GM12865 (cell line): ENCODE measurements at places on chromosomes 7 and 10.

DNA sequence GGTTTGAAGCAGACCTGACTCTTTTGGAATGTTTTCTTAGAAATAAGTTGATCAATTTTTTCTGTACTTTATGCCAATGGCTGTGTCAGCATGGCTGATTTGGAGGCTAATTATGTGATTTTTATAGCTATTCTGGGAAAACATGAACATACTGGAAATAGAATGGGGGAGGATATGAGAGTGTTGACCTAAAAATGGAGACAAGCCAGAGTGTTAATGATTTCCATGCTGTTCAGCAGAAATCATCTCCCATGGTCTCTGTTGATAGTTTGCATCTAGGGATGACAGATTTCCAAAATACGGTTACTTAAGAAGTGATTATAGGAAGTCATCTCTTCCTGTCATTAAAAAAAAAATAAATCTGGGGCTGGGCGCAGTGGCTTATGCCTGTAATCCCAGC, 32.7 kb upstream of the DMTF1 start:
- no peak for DNase-seq

DNA sequence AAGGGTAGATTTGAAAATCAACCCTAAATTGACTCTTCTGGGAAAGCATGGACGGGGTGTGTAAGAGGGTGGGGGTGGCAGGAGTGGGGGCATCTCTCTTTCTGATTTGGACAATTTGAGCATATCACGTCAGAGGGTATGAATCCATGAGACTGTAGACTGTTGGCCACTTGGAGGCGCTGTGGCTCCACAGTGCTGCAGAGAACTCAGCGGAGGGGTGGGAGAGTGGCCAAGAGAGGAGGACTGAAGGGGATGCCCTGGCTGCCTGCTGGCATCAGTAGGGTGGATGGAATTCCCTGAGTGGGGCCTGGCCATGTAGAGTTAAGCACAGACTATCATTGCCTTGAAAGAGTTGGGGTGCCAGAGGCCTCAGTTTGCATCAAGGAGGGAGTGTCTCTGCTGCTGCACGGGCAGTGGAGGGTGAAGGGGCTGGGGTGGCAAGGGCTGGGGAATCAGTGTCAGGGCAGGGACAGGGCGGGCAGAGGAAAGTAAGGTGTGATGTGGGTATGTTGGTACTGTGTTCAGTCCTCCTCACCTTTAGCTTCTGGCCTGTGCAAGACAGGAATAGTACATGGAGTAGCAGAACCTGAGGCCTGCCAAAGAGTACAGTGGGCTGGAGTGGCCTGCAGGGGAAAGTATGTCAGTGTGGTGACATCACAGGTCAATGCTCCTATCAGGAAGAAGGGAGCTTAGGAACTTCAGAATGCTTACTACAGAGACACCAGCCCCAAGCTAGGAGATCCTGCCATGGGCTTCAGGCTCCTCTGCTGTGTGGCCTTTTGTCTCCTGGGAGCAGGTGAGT, 133.5 kb upstream of the PRSS58 start:
- peak; percentile 20 for DNase-seq

GRCh38 chr7:33809228-33809627, 96.1 kb upstream of the BMPER start:
- DNase-seq, result no peak

- DNase-seq, result no peak
Measured at GRCh38 chr10:60082744-60083344, 176.5 kb upstream of the CCDC6 start.

DNA sequence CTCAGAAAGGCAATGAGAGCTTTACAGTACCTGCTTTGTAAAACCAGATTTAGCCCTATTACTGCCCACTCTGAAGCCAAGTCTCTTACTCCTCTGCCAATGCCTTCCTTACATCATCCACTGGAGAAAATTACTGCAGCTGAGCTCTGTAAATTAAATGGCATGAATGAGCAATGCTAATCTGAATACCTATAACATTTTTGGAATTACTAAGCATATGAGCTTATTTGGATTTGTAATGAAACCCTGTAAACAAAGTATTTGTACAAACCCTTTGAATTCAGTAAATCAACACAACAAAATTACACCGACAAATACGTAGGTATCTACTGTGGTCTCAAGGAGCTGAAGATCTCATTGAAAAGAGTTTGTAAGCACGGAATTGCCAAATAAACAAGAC, 12.1 kb upstream of the CCNY start:
- no peak for DNase-seq

- DNase-seq, result peak; percentile 5
Measured at GRCh38 chr10:16518822-16519221, 2.9 kb downstream of the C1QL3 start.

GRCh38 chr7:149210551-149210950, 15.2 kb downstream of the ZNF282 start:
- DNase-seq, result no peak

DNA sequence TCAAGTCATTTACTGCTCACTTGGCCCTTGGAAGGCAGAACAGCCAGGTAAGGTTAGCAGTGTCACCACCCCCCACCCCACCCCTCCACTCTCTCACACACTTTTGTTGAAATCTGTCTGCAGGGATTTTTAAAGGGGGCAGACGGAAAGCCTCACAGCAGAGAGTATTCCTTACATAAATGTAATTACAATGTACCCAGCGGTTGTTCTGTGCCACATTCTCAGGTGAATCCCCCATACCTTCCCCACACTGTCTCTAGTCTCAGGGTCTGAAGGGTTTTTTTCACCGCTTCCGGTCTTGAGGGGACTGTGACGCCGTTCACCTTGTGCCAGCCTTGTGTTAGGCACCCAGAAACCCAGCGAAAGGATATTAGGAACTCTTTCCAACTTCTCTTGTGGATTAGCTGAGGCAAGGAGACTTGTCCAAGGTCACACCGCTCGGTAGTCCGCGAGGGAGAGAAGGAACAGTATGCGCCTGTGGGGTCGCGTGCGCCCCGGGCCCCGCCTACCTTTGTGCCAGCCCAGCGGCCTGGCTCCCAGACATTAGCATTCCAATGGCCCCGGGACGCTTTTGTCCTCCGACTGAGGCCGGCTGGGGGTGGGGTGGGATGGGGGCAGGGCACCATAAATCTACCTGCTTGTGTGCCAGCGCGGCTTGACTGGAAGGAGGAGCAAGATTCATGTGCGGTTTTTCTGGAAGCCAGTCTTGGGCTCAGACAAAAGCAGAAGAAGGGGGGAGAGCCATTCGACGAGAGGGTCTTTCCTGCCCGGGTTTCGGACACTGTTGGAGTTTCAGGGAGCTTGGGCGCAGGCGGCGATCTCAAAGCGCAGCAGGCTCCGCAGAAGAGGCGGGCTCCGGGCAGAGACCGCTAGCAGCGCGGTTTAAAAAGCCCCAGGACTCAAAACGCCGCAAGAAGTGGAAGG, 4.5 kb downstream of the NEUROG3 start:
- no peak for DNase-seq

DNA sequence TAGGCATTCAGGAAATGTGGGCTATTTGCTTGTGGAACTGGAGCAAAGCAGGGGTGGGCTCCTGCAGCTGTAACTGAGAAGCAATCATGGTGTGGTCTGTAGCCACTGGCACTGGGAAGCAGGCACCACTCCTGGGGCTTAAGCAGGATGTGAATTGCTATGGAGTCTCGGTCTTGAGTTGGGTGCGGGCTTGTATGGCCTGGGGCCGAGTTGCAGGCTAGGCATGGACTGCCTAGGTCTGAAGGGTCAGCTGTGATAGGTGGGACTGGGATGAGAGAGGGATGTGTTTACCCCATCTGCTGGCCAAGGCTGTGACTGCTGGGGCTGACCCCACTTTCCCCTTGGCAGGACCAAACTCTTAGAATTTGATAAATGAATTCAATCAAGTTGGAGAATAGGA, 43.0 kb downstream of the ADCY1 start:
- DNase-seq, result no peak

- peak; percentile 88 for DNase-seq
Measured at GRCh38 chr10:89367529-89367928, 10.3 kb upstream of the IFIT1B start.

- no peak for DNase-seq
Measured at GRCh38 chr10:71565284-71566000, 154.1 kb downstream of the C10orf105 start.

DNA sequence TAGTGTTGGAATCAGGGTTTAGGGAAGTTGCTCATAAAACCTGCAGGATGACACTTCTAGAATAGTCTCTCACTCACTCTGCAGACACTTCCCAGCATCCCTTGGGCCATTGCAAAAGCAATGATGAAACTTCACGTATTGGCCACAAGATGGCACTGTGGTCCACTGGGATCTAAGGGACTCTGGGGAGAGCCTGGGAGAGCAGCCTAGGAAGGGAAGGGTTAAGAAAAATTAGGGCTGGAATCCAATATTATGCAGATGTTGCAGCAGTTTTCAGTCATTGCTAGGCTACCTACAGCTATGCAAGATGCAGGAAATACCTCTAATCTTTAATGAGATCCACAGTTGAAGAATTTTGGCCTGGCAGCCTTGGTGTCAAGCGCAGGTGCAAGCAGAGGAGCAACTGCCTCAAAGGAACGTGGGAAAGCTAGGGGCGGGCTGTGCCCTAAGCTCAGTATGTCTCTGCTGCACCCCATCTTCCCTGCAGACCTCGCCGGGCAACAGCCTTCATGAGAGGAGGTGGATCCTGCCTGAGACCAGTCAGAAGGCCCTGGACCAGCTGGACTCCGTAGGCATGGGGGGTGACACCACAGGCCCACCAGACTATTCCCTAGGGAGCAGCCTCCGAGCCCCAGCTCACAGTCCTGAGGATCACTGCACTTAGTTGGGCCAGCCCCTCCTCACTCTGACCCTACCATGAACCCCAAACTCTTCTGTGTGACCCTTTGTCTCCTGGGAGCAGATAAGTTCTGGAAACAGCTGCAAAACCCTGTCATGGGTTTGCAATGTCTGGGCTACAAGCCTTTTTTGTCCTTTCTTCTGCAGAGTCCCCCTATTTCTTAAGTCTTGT, 127.9 kb upstream of the PRSS58 start:
- DNase-seq, result peak; percentile 63

DNA sequence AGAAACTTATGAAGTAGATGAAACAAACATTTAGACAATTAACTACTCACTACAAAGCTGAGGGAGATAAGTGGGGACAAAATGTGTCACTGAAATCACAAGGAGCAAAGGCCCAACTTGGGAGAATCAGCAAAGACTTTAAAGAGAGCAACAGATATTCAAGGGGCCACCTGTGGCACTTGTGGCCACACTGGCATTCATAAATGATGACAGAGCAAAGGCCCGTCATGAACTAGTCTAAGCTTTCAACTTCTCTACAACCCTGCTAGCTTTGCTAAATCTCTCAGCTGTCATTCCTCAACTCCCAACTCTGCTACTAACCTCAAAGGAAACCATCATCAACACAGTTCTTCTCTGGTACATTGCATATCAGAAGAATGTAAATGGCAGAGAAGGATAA, 178.4 kb downstream of the CPEB3 start:
- no peak for DNase-seq

- no peak for DNase-seq
Measured at GRCh38 chr7:25132430-25132829, 7.4 kb upstream of the CYCS start.

DNA sequence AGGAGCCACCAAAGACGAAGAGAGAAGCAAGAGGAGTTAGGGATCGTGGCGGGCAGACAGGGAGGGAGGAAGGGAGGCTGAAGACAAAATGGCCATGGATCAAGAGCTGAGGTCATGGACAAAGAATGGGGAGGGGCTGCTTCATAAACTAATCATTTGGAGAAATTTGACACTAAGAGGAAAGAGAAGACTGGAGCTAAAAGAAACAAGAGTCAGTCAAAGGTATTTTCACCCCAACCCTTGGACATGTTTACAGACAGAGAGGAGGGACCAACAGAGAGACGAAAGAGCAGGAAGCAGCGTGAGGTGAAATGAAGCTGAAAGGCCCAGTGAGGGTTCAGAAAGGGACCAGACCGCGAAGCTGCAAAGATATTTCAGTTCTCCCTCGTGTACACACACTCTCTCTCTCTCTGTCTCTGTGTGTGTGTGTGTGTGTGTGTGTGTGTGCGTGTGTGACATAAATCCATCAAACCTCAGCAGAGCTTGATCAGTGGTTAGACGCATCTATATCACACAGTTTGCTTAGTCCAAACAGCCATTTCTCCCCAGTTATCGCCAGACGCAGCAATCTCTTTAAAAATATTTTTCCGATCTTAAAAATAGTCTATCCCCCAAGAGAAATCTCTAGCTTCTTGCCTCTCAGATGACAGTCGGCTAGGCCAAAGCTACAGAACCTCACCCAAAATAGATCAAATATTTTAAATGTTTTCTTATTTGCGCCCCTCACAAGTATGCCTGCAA, 12.5 kb upstream of the CALD1 start:
- peak; percentile 81 for DNase-seq

- no peak for DNase-seq
Measured at GRCh38 chr7:25852211-25852938, 299.6 kb upstream of the NFE2L3 start.

DNA sequence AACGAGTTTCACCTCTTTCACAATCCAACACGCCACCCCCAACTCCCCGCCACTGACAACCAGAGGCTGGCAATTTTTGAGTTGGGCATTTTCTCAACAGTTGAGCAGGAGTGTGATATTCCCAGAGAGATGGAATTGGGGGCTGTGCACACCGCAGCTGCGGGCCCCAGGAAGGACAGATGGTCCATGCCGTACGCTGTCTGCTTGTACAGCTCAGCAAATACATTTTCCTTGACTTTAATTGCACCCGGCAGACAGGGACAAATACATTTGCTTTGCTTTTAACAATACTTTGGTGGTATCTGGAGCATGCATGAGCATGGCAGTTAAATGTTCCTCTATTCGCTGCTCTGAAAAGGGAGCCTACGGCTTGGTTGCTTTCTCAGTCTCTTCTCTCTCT, 354.2 kb upstream of the DPP6 start:
- no peak for DNase-seq

DNA sequence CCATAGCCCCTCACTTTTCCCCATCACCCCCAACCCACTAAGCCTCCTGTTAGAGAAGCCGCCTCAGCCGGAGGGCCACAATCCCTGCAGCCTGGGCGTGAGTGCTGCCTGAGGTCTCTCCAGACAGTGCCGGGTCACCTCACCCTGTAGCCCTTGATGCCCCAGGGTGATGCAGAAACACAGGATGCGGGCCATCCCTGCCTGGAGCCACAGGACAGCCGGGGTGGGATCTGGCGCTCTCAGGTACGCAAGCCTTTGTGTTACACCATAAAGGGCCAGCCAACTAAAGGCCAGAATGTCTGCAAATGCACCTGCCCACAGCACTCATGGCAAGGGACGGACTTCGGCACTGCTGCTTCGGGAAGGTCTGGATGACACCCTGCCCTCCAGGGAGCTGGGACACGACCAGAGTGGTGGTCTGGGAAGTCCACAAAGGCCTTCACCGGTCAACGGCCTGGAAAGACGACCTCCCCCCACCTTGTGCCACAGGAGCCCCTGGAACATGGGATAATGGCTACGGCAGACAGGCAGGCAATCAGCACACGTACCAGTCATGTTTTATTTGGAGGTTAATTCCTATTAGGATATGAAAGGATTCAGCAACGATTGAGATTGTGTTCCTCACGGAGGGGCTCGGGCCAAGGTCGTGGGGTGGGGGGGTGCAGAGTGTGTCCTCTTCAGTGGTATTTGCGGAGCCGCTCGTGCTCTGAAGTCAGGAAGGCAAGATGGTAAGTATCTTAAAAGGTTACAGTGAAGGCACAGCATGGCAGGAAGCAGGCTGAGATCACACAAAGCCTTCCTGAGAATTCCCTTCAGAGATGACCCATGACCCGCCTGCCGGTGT, 8.1 kb downstream of the ATP5MF start:
- DNase-seq, result no peak
